ENCODE measurements at places on chromosomes 4 and X.

DNA sequence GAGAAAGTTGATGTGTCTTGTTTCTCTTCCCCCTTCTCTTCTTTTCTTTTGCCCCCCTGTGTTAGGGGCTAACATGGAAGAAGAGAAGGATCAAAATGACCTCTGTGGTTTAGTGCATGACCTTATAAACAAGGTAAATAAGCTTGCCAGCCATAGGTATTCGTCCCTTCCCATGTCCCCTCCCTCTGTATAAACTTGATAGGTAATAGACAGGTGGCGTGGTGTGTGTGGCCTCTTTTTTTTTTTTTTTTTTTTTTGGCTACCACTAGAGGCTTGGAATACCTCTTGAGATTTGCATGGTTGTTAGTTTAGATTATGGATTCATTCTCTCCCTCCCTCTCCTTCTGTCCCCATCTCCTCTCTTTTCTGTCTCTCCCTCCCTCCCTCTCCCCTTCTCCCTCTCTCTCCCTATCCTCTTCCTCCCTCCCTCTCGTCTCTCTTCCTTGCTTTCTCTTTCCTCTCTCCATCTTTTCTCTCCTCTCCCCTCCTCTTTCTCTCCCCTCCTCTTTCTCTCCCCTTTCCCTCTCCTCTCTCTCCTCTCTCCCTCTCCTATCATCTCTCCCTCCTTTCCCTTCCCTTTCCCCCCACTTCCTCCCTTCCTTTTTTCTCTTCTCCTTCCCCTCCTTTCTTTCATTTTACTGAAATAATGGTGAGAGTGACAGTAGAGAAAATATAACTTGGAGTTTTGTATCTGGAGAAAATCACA lies 134.4 kb downstream of the AFF1 start:
- H3K27ac ChIP-seq = peak overlapping the region; percentile 42
- no peak for DNase-seq
- H3K36me3 ChIP-seq = peaks cover 10% of the 10 kb centered on the region

DNA sequence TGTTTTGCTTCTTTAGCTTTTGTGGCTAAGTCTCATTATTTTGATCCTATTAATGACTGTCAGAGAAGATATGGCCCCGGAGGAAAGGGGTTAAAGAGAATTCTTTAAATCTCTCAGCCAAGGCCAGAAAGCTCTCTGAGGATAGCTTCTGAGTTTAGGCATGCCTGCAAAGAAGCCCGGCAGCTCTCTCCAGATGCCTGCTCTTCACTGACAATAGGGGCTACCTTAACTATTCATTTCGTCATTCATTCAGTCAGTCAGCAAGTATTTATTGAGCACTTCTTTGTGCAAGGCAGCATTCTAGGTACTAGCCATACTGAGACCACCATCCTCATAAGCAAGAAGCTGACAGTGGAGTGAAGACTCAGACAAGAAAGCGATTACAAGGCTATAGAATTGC lies 34.0 kb upstream of the BMP15 start:
- no peaks in the 10 kb centered on the region for H3K4me1 ChIP-seq
- no peaks in the 10 kb centered on the region for H3K27me3 ChIP-seq
- no peaks in the 10 kb centered on the region for H3K36me3 ChIP-seq
- H3K4me3 ChIP-seq = no peak overlapping the region

- H3K36me3 ChIP-seq = peaks cover 10% of the 10 kb centered on the region
- peaks cover 48% of the 10 kb centered on the region for H3K4me1 ChIP-seq
- H3K27ac ChIP-seq = no peak overlapping the region
- H3K4me3 ChIP-seq = no peak overlapping the region
Observed at GRCh38 chr4:113618205-113618604, 143.3 kb downstream of the CAMK2D start.

DNA sequence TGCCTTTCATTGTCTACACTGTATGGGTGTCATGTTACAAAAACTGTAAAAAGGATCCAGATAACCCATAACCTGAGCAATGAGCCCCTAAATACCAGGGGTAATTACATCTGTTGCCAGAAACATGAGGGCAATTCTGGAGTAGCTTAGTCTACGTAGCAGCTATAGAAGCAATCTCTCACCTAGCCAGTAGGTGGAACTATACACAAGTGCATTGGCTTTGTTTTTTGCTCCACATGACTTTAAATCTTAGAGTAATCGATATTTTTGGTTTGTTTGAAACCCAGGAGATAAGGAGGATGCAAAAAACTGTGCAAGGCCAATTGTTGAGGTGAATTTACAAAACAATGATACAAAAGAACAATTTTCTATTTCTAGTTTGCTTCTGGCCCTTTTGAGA lies 57.5 kb downstream of the GPR82 start:
- H3K27ac ChIP-seq = no peak overlapping the region
- H3K4me1 ChIP-seq = peaks cover 9% of the 10 kb centered on the region
- peaks cover 13% of the 10 kb centered on the region for H3K36me3 ChIP-seq
- H3K27me3 ChIP-seq = no peaks in the 10 kb centered on the region
- no peak overlapping the region for H3K4me3 ChIP-seq
- no peak for DNase-seq

- no peaks in the 10 kb centered on the region for H3K36me3 ChIP-seq
- H3K27ac ChIP-seq = no peak overlapping the region
- no peaks in the 10 kb centered on the region for H3K4me1 ChIP-seq
Observed at GRCh38 chr4:70277121-70277520, 34.7 kb downstream of the CSN3 start.

DNA sequence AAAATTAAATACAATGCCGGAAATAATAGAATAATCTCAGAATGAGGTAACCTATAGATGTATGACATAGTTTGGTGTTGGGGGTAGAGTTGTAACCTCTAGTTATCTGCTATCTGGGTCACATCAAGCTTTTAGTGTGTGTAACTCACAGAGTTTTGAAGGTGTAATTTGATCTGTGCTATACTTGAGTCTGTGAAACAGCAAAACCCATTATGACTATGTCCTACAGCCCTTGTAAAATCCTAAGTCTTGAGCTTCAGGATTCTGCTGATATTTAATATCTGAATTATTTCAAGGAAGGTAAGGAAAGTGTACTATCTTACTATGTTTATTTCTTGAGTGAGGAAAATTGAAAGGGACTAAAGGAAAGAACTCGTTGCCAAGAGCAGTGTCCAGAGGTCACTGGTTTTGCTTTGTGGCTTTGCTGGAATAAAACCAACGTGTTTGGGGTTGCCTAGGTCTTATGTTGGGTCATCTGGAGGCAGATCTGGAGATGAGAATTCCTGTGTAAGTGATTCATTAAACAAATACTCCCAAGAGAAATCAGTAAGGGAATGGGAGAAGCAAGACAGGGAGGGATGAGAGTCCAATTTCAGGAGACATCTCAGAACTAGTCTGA lies 107.8 kb upstream of the CBLL2 start:
- no peaks in the 10 kb centered on the region for H3K36me3 ChIP-seq
- no peak overlapping the region for H3K27ac ChIP-seq
- no peak overlapping the region for H3K4me3 ChIP-seq
- H3K27me3 ChIP-seq = peaks cover 4% of the 10 kb centered on the region
- no peaks in the 10 kb centered on the region for H3K4me1 ChIP-seq
- no peak for DNase-seq

- no peak overlapping the region for H3K4me3 ChIP-seq
- H3K27me3 ChIP-seq = no peaks in the 10 kb centered on the region
- DNase-seq = no peak
Observed at GRCh38 chr4:148787831-148788477, 345.7 kb upstream of the NR3C2 start.

- peak overlapping the region; percentile 55 for H3K4me3 ChIP-seq
- no peaks in the 10 kb centered on the region for H3K27me3 ChIP-seq
- H3K27ac ChIP-seq = no peak overlapping the region
- H3K4me1 ChIP-seq = peaks cover 45% of the 10 kb centered on the region
Observed at GRCh38 chr4:17616283-17616682, 1.8 kb downstream of the MED28 start.

DNA sequence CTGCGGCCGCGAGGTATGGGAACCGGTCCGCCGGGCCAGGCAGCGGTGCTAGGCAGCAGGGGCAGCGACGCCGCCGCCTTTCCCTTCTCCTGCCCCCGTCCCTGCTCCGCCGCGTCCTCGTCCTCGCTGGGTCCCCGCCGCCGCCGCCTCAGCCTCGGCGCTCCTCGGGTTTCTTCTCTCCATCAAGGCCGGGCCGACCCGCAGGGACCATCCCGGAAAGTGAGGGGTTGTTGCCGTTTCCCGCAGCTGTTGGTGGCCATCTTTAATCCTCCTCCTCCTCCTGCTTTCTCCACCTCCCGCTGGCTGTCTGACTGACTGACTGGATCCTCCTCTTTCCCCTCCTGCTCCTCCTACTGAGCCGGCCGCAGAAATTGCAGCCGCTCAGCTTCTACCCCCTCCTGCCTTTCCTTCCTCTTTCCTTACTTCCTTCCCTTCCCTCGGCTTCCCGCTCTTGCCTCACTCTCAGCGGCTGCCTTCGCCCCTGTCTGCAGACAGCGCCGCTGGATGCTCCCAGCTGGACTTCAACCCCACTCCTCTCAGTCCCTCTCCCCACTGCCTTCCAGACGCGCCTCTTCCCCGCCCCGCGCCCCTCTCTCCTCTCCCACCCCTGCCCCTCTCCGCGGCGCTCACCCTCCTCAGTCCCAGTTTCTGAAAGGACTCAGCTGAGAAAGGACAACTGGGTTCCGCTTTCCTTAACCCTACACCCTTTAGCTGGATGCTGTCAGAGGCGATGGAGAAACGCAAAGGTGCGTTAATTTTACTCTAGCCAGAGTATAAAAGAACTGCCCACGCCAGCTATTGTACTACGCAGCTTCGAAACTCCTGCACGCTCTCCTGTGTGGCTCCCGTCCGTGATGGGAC lies at the start of gene WDFY3:
Gene WDFY3 (minus strand): TSS at position 309 of the 861 bp plus-strand sequence. CDS start 106,099 bp downstream, outside the sequence.
- DNase-seq = no peak
- H3K36me3 ChIP-seq = no peaks in the 10 kb centered on the region
- H3K4me3 ChIP-seq = peak within 1 kb of the TSS; percentile 82
- peaks cover 16% of the 10 kb centered on the region for H3K4me1 ChIP-seq
- H3K27me3 ChIP-seq = peaks cover 34% of the 10 kb centered on the region

DNA sequence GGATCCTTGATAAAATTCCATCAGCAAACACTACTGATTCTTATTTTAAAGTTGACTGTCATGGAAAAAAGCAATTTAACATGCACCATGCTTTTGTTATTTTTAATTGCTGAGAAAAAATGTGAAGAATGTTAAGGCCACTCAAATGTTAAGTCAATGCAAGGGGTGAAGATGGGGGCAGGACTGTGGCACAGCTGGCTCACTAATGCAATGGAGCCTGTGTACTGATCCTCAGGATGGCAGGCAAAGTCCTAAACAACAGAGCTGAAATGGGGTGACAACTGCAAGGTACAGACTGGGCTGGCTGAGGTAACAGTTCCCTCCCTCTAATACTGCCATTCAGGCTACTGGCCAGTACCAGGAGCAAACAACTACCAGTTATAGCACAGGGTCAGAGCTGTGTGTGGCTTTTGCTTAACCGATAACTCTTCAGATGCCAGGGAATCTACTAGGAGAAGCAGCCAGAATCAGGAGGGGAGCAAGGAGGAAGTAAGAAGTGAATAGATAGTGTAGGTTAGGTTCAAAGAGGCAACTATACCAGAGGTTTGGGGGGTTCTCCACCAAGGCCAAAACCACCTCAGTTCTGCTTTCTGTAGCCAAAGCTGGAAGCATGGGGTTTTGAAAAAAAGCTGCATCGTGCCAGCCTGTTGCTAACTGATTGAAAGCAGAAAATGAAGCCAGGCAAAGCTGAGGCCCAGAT lies 372.6 kb downstream of the OPHN1 start:
- DNase-seq = no peak
- H3K27me3 ChIP-seq = no peaks in the 10 kb centered on the region
- no peak overlapping the region for H3K4me3 ChIP-seq
- no peak overlapping the region for H3K27ac ChIP-seq
- no peaks in the 10 kb centered on the region for H3K4me1 ChIP-seq
- no peaks in the 10 kb centered on the region for H3K36me3 ChIP-seq

DNA sequence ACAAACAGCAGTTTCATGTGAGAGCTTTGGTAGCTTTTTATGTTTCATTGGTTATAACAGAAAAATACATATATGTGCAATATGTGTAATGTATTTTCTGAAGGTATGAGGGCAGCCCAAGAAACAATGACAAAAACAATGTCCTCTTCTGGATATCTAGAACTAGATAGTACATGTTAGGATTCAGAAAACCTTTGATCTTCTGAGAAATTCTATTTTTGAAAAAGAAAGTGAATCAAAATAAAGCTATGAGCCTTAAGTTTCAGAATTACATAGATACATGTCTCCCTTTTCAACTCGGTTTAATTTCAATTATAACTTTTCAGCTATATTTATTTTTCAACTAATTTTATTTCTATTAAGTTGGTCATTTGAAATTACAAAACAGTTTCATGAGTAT lies 131.9 kb downstream of the REELD1 start:
- peaks cover 5% of the 10 kb centered on the region for H3K4me1 ChIP-seq
- no peaks in the 10 kb centered on the region for H3K36me3 ChIP-seq
- no peaks in the 10 kb centered on the region for H3K27me3 ChIP-seq
- H3K27ac ChIP-seq = no peak overlapping the region
- DNase-seq = no peak
- H3K4me3 ChIP-seq = no peak overlapping the region

GRCh38 chr4:165301833-165302232 lies 25.6 kb upstream of the MSMO1 start:
- peak overlapping the region; percentile 2 for H3K27ac ChIP-seq
- H3K4me1 ChIP-seq = peaks cover 14% of the 10 kb centered on the region
- H3K4me3 ChIP-seq = peak overlapping the region; percentile 42
- H3K36me3 ChIP-seq = peaks cover 47% of the 10 kb centered on the region
- H3K27me3 ChIP-seq = no peaks in the 10 kb centered on the region

- peaks cover 15% of the 10 kb centered on the region for H3K4me1 ChIP-seq
- H3K4me3 ChIP-seq = no peak overlapping the region
- H3K36me3 ChIP-seq = no peaks in the 10 kb centered on the region
- H3K27me3 ChIP-seq = peaks cover 35% of the 10 kb centered on the region
- H3K27ac ChIP-seq = no peak overlapping the region
- DNase-seq = no peak
Observed at GRCh38 chr4:86592553-86593249, 1.4 kb upstream of the PTPN13 start.

GRCh38 chr4:114597410-114598115 lies 1.0 kb upstream of the UGT8 start:
- peak overlapping the region; percentile 97 for H3K4me3 ChIP-seq
- H3K27me3 ChIP-seq = no peaks in the 10 kb centered on the region

- H3K4me3 ChIP-seq = no peak overlapping the region
- no peaks in the 10 kb centered on the region for H3K27me3 ChIP-seq
- no peak for DNase-seq
- H3K4me1 ChIP-seq = peaks cover 33% of the 10 kb centered on the region
- peaks cover 3% of the 10 kb centered on the region for H3K36me3 ChIP-seq
Observed at GRCh38 chrX:20143561-20143960, 1.9 kb upstream of the EIF1AX start.

GRCh38 chr4:36841583-36842326 lies 402.8 kb upstream of the NWD2 start:
- H3K36me3 ChIP-seq = no peaks in the 10 kb centered on the region
- no peaks in the 10 kb centered on the region for H3K27me3 ChIP-seq
- no peak overlapping the region for H3K4me3 ChIP-seq
- H3K4me1 ChIP-seq = peaks cover 5% of the 10 kb centered on the region

DNA sequence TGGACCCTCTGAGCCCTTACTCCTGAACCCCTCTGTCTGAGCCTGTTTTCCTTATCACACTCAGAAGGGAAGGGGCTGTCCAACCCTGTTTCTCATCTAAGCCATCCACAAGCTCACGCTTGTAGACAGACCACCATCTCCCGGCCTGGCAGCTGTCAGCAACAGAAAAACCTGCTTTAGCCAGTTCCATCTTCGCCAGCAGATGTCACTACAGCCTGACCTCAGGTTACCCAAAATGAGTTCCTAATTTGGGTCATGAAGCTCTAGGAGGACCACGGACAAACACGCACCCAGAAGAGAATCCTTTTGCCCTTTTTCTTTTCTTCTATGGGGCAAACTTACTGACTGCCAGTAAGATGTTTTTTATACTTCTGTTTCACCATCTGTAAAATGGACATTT lies 445.4 kb downstream of the BCOR start:
- peaks cover 13% of the 10 kb centered on the region for H3K27me3 ChIP-seq
- no peak for DNase-seq
- no peaks in the 10 kb centered on the region for H3K4me1 ChIP-seq
- H3K4me3 ChIP-seq = no peak overlapping the region
- no peaks in the 10 kb centered on the region for H3K36me3 ChIP-seq
